ENCODE measurements at places on chromosomes 6 and 20. TPM values are rescaled to one million over a fixed set of nuclear protein-coding genes. Genes with fewer than 3 reads are reported as not detected.

ZC2HC1B gene
- not detected for total RNA-seq

LCA5 gene
- total RNA-seq = 2.4 TPM

C6orf132 gene
- total RNA-seq = 2.2 TPM

RAB44 gene
- total RNA-seq = 0.07 TPM

OR14J1 gene
- total RNA-seq = not detected

BPIFB1 gene
- not detected for total RNA-seq

L3MBTL1 gene
- total RNA-seq = 5.7 TPM

UNC5CL gene
- total RNA-seq = 0.20 TPM

WFDC10B gene
- not detected for total RNA-seq

DOK5 gene
- total RNA-seq = 1.8 TPM

IPCEF1 gene
- total RNA-seq = 1.7 TPM
